Amniotic epithelial cell (primary cell): ENCODE measurements at places on chromosomes 4 and X.
A peak's percentile ranks its signal among the peaks of the same experiment; 100 is the strongest.

DNA sequence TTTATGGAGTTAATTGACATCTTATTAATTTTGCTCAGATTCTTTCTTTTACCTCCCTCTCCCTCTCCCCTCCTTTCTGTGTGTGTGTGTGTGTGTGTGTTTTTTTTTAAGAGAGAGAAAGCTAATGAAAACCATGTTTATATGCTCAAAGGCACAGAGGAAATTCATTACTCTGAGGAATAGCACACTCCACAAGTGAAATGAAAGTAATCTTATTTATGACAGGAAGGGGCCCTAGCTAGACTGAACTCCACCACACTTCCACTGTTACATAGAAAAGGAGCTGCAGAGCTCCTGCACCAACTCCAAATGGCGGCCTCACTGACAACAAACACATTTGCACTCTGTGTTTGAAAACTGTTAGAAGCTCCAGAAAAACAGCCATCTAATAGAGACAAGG lies 150.6 kb downstream of the RASL11B start:
- peak; percentile 58 for DNase-seq

GRCh38 chr4:81758574-81759264 lies 287.0 kb upstream of the RASGEF1B start:
- DNase-seq: no peak

DNA sequence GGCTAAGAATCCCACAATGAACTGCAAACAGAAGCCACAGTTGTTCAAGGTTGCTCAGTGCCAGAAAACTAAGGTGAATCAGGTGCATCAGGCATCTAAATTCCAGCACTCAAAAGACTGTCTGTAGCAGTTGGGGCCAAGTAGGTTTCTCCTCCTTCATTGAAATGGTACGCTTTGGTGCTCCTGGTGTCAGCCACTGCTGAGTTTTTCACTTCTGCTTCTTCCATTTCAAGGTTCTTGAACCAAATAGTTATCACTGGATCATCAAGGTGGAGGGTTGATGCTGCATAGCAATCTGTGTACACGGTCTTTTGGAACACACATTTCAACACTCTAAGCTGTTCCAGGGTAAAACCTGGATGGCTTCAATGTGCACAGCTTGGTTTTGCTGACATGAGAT lies 74.4 kb downstream of the TMA16 start:
- DNase-seq: no peak

GRCh38 chrX:153905481-153906095 lies 1.1 kb downstream of the AVPR2 start:
- no peak for DNase-seq

DNA sequence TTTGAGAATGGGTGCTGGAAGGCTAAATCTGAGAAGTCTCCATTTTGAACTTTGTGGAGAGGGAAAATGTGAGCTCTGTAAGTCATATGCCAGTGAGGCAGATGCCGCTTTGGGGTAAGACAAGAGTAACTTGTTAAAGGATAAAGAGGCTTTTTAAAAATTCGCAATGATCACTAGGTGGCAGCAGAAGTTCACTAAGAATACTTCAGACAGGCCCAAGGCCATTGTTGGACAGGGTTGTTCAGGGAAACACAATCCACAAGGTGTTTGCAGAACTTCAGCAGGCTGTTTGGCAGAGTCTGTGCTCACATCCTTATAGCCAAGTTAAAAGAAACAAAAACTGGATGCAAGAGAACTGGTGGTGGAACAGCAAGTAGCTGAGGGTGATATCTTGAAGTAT lies 13.7 kb upstream of the PIGA start:
- DNase-seq: peak; percentile 58

DNA sequence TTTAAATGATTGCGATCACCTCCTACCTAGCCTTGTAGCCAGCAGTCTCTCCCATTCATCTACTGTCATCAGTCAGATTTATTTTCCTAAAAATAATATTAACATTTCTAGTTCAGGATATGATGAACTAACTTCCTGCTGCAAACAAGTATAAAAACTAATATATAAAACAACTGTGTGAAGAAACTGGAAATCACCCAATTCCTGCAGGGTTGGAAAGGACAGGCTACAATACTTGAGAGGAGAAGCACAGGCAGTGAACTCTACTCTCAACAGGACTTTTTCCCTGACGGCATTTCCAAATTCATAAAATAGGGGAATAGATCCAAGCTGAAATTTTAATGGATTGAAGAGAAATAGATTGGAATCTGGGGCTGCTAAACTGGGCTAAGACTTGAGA lies 14.2 kb upstream of the BBS12 start:
- DNase-seq: no peak

DNA sequence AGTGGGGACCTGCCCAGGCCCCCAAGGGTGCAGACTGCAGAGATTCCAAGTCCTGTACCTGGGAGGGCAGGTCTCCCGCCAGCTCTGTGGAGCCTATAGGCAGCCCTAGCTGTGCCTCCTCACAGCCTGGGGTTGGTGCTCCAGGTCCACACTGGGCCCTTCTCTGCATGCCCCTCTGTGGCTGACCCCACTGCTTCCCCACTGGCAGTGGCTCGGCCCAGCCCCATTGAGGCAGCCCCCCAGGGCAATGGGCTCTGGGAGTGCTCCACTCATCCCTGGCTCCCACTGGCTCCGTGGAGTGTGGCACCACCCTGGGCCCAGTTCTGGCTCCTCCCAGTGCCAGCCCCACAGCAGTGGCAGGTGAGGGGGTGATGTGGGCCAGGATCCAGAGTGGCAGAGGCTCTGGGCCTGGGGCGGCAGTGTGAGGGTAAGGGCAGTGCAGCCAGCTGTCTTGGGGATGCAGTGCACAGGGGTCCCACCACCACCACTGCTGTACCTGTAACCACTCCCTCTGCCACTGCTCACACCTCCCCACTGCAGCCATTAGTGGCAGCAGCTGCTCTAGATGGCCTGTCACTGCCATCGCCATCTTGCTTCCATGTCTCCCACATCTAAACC lies 312.2 kb downstream of the GPM6A start:
- no peak for DNase-seq

DNA sequence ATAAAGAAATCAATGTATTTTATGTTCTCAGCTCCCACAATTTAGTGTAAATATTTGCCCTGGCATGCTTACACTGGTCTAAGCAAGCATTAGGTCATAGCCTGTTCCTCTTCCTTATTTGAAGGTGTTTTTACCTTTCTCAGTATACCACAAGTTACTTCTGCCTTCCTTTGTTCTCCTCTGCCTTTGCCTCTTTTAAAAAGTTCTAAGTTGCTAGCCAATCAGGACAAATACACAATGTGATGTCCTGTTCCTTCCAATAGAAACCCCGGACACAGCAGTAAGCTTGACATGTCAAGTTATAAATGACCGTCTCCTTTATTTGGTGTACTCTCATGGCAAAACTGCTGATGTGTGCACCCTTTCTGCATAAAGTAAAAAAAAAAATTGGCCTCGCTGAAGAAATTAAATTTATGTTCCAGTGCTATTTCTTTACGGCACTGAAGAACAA lies 49.4 kb downstream of the UGT2B10 start:
- no peak for DNase-seq

- no peak for DNase-seq
Measured at GRCh38 chr4:7186031-7186430, 6.3 kb upstream of the SORCS2 start.

GRCh38 chr4:8403173-8403753 lies 37.3 kb downstream of the ACOX3 start:
- peak; percentile 75 for DNase-seq

GRCh38 chr4:17811078-17811603 lies 362 bp downstream of the NCAPG start:
- no peak for DNase-seq

- DNase-seq: no peak
Measured at GRCh38 chrX:71619193-71619592, 882 bp upstream of the CXCR3 start.

- no peak for DNase-seq
Measured at GRCh38 chrX:124341396-124342132, 4.8 kb upstream of the SH2D1A start.

DNA sequence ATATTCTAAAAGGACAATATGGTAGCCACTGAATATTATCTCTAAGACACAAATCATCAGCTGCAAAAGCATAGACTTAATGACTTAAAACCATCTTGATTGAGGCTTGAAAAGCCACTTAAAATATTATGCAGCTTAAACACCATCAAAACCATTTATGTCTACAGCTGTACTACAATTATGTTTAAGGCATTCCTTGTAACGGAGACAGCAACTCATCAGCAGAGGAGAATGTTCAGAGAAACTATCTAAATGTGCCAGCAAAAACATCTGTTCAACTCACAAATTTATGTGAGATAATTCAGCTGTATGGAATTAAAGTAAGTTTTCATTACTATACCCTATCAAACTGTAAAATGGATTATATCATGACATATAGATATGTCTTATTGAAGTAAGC lies 147.9 kb upstream of the CTSO start:
- no peak for DNase-seq

- peak; percentile 40 for DNase-seq
Measured at GRCh38 chrX:102837847-102838246, 99.2 kb upstream of the RAB40AL start.

GRCh38 chr4:119268466-119268865 lies 53.5 kb downstream of the FABP2 start:
- no peak for DNase-seq

GRCh38 chr4:87007528-87008446 lies 73.0 kb downstream of the AFF1 start:
- peak; percentile 51 for DNase-seq

DNA sequence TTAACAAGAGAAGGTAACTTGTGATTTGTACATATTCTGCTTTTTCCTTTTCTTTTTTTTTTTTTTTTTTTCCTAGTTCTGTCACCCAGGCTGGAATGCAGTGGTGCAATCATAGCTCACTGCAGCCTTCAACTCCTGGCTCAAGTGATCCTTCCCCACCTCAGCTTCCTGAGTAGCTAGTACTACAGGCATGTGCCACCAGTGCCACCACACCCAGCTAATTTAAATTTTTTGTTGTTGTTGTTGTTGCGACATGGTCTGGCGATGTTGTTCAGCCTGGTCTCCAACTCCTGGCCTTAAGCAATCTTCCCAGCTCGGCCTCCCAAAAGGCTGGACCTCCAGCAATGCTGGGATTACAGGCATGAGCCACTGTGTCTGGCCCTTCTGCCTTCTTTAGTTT lies 1.5 kb upstream of the TACR3 start:
- DNase-seq: no peak

DNA sequence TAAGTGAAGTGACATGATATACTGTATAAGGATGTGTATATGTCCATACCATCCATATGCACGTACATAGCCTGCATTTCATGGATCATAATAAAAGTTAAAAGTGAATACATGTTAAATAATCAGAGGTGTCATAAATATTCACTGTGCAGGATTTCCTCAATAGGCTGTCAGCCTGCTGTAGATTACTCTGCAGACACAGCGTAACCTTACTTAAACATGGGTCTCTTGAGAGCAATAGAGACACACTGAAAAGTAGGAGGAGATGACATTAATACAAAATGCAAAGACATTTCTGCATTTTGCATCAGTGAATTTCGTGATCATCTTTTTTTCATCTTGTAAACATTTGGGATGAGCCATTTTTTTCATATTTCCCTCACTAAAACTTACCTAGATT lies 955.2 kb upstream of the DIAPH2 start:
- no peak for DNase-seq

DNA sequence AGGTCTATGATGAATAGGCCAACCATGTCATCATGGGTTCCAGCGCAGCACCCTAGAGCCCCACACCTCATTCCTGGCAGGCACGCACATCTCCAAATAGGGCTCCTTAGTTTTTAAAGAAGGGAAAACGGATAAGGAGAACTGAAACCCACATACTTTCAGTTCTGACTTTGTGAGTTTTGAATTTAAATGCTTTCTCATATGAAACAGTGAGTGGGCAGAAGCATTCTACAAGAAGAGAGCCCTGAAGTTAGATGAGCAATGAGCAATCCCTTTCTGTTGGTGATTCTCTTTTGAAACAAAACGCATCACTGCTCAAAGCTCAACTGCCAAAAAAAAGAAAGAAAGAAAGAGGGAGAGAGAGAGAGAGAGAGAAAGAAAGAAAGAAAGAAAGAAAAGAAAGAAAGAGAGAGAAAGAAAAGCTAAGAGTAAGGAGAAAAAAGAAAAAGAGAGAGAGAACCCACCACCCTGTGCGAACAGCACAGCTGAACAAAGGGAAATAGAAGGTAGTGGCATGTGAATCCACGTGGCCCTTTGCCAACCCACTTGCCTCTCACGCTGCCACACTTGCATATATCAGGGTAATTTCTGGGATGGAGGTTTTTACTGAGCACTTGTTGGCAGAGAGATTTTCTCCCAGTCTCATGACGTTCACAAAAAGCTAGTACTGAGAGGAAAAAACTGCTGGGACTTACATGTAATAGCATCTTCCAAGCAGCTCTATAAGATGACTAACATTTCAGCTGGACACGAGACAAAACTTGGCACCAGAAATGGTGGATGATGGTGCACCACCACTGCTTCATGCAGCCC lies 31.0 kb downstream of the TMSB4X start:
- DNase-seq: no peak

DNA sequence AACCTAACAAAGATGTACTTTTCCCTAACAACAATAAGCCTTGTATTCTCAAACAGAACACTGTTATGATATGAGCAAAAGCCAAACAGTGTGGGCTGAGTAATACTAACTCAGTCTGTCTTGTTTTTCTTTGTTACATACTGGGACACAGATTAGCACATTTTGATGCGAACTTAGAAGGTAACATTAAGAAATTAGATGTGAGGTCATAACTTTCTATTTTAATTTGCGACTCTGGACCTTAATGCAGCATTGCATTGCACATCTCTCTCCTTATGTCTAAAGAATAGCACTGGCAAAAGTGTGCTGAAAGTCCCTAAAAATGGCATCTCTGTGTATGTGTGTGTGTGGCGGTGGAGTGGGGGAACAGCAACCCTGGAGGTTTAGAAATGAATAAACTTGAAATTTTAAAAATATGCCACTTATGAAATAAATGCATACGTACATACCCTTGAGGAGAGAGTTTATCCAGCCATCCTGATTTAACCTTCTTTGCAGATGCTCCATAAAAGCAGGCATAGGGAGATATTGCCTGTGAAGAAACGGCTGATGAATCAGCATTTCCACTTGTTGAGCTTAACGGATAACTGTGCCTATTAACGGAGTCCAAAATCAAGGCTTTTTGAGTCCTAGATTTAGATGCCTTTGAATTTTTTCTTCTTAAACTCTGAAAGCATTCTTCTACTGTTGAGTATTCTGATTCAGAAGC lies 34.2 kb downstream of the ARAP2 start:
- DNase-seq: no peak

DNA sequence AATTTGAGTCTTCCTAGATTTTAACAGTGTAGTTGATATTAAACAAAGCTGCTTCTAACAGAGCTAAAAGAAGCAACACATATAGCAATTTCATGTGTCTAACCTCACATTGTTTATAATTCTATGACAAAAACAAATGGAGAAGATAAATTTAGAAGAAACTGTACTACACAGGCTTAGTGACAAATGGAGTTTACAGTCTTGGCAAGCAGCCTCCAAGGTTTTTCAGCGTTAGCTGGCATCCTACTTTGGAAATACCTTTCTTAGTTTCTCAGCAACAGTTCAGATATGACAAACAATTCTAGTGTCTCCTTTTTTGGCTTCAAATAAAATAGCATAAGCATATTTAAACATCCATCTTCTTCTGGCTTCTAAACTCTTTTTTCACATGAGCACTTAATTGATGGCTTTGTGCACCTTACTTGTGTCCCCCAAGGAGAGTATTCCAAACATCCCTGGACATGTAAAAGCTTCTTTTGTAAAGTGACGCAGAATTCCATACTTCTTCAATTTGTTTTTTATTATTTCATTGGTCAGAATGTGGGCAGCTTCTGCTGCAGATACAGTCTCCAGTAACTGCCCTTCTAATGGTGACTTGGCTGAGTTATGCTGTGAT lies 249.8 kb downstream of the ANTXR2 start:
- peak; percentile 77 for DNase-seq
